ENCODE measurements at places on chromosomes 16 and 17.
A peak's percentile ranks its signal among the peaks of the same experiment; 100 is the strongest.

GRCh38 chr17:79777120-79777893 is 641 bp upstream of the CBX2 start:
- DNase-seq: no peak

GRCh38 chr16:57906382-57907316 is 64.3 kb downstream of the CNGB1 start:
- DNase-seq: no peak

GRCh38 chr17:60305141-60305540 is 86.8 kb downstream of the USP32 start:
- no peak for DNase-seq

GRCh38 chr17:31738996-31739699 is 119.9 kb downstream of the COPRS start:
- DNase-seq: no peak

DNA sequence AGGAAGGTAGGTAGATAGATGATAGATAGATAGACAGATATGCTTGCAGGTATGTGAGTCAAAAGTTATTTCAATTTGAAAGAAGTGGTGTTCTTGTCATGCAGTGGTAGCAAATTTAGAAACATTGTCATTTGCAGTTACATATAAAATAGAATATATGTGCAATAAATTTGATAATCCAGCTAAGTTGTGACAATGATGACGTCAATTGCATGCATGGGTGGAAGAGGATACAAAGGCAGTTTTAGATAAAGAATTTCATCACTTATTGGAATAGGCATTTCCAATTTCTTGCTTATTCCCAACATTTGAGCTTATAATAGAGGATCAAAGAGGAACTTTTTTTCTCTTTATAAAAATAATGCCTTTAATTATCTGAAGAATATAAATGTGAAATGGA is 99.2 kb upstream of the KCNJ16 start:
- DNase-seq: no peak

GRCh38 chr17:43545383-43545632 is 832 bp downstream of the ETV4 start:
- DNase-seq: peak; percentile 2

- peak; percentile 74 for DNase-seq
These were observed 9.9 kb upstream of the RAP1GAP2 start for GRCh38 chr17:2786176-2786881.

DNA sequence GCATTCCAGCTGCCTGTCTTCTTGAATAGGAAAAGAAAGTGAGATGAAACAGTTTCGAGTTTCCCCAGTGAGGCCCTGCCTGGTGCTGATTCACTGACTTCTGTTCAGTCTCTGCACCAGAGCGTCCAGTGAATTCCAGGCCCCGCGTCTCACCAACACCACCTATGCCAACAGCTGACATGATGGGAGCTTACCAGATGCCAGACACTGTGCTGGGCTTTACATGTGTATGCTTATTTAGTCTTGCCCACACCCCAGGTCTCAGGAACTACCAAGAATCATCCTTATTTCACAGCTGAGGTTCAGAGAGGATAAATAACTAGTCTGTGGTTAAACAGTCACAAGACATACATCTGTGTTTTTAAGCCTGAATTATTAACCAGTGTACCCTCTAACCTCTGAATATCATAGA is 29.1 kb upstream of the IRX6 start:
- no peak for DNase-seq

GRCh38 chr17:14730821-14731220 is 429.9 kb downstream of the HS3ST3B1 start:
- DNase-seq: no peak

- DNase-seq: no peak
These were observed 1.8 kb downstream of the SOCS1 start for GRCh38 chr16:11253995-11254912.

- no peak for DNase-seq
These were observed 8.6 kb upstream of the SLC13A5 start for GRCh38 chr17:6721744-6722143.

GRCh38 chr16:81457326-81458133 is 12.9 kb downstream of the CMIP start:
- no peak for DNase-seq

DNA sequence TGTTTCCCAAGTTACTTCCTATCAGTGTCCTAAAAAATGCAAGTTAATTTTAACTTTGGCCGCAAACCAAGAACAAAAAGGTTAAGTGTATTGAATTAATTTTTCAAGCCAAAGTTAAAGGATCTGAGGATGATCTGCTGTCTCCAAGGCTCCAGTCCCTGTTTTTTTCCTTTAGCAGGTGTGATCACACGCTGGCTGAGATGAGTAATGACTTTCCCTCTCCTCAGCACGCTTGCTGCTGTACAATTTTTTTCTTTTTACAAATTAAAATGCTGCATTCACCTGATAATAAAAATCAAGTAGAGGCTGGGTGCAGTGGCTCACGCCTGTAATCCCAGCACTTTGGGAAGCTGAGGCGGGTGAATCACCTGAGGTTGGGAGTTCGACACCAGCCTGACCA is 3.9 kb upstream of the TNFSF12 start:
- no peak for DNase-seq

DNA sequence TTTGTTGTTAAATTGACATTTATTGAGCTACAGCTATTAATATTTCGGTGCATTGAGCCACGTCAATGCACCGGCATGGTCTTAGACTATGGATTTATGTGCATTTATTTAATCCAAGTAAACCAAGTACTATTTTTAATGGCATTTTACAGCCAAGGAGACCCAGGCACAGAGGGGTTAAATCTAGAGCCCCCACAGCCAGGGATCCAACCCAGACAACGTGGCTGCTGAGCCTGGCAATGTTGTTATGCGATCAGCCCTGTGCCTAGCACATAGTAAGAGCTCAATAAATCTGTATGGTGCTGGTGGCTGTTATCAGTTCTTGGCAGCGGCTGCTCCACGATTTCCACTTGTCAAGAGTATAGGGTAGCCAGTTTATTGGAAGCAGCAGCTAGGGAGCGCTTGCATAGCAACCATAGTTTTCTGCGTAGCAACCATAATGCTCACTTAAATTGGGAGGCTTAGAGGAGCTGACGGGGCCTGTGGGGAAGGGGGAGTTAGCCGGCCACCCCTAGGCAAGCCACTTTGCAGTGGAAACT is 541 bp upstream of the RBBP6 start:
- DNase-seq: no peak

DNA sequence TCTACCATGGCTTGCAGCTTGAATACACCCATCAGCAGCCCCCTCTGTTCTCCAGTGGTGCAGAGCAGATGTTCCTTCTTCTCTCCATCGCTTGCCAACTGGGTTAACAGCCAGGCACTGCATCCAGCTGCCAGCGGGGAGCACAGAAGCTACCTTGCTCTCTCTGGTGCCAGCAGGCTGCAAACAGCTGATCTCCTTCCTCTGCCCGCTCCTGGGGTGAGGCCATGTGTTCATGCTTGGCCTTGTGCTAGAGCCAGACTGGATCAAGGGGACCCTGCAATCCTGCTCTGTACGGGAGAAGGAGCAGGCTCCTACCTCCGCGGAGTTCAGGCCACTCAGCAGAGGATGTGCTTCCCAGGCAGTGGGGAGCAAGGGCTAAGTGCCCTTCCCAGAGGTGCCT is 24.1 kb upstream of the ENGASE start:
- no peak for DNase-seq

DNA sequence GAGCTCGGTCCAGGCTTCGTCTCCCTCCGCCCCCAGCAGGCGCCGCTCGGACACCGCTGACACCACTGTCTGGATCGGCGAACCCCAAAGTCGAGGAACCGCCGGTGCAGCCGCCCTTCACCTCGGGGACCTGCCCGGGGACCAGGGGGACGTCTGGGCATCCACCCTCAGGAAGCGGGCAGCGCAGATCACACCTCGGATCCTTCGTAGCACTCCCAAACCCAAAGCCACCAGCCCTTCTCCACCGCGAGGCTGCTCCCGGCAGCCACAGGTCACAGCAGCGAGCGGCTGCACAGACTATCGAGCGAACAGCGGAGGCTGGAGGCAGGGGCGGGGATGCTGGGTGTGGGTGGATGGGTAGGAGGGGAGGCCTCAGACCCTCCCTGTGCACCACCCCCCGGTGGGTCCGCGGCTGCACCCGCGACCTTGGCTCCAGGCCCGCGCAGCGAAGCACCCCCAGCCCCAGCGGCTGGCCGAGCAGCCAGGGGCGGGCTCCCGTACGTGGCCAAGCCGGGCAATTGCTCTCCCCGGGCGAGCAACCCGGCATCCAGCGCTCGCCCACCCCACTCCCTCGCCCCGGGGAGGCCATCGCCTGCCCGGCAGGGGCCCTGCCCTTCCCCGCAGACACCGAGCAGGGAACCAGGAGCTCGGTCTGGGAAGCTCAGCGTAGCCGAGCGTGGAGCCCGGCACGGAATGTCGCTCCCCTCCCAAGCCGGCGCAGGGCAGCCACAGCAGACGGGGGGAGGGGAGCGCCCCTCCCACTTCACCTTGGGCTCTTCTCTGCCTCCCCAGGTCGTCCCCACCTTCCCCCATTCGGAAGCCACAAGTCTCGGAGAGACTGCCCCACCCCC is 1.0 kb downstream of the SDK2 start:
- no peak for DNase-seq

- no peak for DNase-seq
These were observed 68.5 kb upstream of the PMFBP1 start for GRCh38 chr16:72240466-72240865.

DNA sequence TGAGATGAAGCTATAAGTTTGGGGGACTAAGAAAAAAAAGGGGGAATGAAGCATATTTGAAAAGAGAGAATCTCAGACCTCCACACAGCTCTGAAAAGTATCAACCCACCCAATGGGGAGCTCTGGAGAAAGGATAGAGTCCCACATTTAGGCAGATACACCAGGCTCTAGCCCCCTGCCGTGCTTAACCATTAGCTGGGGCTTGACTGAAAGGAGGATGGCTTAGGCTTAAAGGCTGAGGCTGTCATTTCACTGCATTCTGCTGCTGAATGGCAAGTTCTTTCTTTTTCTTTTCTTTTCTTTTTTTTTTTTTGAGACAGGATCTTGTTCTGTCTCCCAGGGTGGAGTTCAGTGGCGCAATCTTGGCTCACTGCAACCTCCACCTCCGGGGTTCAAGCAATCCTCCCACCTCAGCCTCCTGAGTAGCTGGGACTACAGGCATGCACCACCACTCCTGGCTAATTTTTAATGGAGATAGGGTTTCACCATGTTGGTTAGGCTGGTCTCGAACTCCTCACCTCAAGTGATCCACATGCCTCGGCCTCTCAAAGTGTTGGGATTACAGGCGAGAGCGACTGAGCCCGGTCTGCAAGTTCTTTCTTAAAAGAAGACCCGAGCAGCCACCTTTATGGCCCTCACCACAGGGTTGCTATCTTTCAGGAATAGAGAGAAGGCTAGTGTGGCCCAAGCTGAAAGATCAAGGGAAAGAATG is 9.0 kb upstream of the MMP2 start:
- DNase-seq: no peak

DNA sequence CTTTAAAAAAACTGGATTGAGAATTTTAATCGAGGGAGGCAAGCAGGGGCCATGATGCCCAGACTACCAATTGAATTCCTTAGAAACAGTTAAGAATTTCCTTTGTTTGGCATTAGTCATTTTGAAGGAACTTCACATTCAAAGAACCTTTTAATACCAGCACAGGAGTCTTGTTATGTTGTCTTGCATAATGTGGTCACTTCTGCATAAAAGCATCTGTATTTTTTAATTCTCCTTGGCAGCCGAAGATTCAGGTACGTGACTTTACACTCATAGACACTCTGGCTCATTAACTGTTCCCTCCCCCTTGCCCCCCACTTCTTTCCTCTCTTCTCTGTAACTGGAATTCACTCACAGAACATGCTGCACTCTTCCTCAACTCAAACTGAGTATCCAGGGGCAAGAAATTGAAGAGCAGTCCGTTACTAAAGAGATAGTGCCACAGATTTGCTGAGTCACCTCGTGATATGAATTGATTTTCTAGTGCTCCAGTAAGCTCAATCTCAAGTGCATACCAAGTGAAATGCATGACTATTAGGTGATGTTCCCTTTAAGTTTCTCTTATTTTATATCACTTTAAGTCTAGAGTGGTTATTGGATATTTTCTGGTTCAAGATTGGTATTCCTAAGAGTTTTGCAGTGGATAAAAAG is 572.2 kb upstream of the SOX9 start:
- DNase-seq: no peak

Measured in stimulated activated CD8-positive, alpha-beta memory T cell treated with anti-CD3 and anti-CD28 coated beads, Interleukin-4, amount 100 ng/mL, for 4 hours (primary cell).